HepG2 (cell line): ENCODE measurements at places on chromosomes 3 and 15.

GRCh38 chr3:135641761-135642160 lies 323.8 kb upstream of the PPP2R3A start:
- no peak for DNase-seq

DNA sequence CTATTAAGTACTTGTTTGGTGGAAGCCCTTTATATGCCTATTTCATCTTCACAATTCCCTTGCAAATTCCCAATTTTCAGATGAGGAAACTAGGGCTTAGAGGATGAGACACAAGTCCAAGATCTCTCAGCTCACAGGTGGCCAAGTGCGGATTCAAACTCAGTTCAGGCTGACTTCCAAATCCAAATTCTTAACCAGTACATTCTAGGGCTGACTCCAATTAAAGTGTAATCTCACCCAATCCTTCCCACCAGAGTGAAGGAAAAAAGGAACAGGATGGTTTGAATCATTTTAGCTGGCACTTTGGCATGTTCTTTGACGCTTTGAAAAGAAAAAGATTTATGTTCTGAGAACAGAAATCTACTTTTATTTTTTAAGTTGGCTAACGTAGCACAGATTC lies 12.7 kb downstream of the ARHGEF3 start:
- DNase-seq = no peak

- no peak for DNase-seq
Observed at GRCh38 chr3:49992326-49992725, 52.4 kb downstream of the RBM6 start.

DNA sequence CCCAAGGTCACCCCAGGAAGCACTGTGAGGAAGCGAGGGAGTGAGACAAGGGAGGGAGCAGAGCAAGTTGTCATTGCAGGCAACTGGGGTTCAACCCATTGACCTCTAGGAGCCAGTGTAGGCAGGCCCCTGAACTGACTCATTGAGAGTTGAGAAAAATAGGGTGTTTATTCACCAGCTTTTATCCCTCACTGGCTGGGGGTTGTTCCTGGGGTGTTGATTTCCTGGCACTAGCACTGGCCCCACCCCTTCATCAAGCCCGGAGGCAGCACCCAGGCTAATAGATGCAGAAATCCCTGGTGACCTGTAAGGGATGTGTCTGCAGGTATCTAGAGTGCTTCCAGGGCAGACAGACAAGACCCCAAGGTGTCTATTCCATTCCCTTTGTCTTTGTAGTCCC lies 183.9 kb downstream of the ARRDC4 start:
- no peak for DNase-seq

DNA sequence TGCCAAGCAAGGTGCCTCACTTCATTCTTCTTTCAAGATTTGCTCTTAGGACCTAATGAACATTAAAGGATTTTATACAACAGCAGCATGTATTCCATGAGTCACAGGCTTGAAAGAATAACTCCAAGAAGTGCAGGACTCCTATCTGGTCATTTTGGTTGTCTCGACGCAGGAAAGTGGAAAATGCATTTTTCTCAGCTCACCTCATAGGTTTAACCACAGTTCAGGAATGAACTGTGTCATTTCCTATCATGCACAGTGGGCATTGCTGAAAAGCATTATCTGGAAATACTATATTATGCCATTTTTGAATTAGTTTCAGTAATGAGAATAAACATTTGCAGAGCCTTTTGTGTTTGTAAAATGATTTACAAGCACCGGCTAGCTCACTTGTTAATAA lies 98.7 kb upstream of the BFSP2 start:
- no peak for DNase-seq
